ENCODE measurements at places on chromosomes 4 and X.

DNA sequence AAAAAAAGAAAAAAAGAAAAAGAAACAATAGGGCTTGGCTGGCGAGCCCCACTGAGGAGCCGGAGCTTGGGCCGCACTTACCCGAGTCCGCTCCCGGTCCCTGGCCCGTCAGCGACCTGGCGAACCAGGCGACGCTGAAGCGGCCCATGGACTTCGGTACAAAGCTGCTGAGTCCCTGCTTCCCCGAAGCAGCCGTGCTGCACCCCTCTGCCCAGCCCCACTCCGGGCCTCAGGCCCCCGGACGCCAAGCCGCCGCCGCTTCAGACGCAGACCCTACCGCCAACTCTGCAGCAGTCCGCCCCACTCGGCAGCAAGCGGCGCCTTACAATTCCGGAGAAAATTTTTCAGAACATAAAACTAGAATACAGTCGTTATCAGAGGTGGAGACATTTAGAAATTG lies 300.5 kb downstream of the OPHN1 start:
- DNase-seq: no peak

DNA sequence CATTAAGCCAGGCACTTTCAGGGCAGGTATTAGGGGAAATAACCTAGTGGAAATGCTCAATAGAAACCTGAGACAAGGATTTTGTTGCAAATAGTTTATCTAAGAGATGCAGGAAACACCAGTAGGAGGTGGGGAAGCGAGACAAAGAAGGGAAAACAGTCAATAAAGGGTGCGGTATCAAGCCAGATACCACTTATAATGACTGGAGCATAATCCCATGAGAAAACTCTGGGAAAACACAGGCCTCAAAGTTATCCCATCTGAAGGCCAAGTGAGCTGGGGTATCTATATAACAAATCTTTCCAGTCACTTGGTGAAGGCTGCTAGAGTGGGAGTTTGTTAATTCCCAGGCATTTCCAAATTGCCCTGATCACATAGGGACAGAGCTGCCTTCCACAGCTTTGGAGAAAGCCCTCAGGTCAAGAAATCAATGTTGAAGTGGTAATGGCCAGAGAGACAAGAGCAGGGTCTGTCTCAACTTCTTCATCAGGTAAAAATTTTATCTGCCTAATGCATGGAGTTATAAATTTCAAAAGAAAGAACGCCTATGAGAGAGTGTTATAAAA lies 9.8 kb upstream of the HMGB2 start:
- no peak for DNase-seq

GRCh38 chrX:857376-857775 lies 226.8 kb downstream of the SHOX start:
- peak; percentile 29 for DNase-seq

GRCh38 chrX:109351557-109351956 lies 130.3 kb downstream of the GUCY2F start:
- DNase-seq: no peak

DNA sequence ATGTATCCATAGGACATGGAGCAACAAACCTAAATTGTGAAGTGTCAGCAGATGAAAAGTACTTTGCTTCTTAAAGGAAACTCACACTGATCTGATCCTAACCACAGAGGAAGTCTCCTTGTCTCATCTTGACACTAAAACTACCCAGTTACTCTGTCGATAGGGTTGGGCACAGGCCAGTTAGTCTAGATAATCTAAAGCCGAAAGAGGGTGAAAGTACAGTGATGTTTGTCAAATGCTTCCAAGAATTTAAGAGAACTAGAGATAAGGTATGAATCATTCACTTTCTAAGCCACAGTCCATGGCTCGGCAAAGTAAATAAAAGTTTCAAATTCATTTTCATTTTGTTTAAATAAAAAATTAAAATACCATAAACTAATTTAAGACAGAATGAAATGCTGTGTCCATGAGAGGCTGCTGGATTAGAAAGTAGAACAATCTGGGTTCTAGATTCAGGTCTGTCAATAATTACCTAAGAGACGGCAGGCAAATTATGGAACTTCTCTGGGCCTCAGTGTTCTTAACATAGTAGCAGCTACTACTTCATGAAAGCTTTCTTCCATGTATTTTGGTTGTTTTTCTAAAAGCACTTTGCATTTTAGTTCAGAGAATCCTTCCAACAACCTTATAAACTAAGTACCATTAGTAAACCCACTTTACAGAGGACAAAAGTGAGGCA lies 176.7 kb downstream of the LDB2 start:
- DNase-seq: peak; percentile 18

GRCh38 chr4:41155194-41155830 lies 59.0 kb downstream of the APBB2 start:
- DNase-seq: peak; percentile 77

Measured in AG10803 (cell line).